ENCODE measurements at places on chromosomes 5 and 9. TPM values are rescaled to one million over a fixed set of nuclear protein-coding genes. Genes with fewer than 3 reads are reported as not detected.

The PDCD1LG2 gene
- total RNA-seq: 8.2 TPM

GRCh38 chr5:41264019-41264418, 50.7 kb upstream of the C6 start:
- DNase-seq: no peak

The DAPK1 gene
- total RNA-seq: 35.5 TPM

DNA sequence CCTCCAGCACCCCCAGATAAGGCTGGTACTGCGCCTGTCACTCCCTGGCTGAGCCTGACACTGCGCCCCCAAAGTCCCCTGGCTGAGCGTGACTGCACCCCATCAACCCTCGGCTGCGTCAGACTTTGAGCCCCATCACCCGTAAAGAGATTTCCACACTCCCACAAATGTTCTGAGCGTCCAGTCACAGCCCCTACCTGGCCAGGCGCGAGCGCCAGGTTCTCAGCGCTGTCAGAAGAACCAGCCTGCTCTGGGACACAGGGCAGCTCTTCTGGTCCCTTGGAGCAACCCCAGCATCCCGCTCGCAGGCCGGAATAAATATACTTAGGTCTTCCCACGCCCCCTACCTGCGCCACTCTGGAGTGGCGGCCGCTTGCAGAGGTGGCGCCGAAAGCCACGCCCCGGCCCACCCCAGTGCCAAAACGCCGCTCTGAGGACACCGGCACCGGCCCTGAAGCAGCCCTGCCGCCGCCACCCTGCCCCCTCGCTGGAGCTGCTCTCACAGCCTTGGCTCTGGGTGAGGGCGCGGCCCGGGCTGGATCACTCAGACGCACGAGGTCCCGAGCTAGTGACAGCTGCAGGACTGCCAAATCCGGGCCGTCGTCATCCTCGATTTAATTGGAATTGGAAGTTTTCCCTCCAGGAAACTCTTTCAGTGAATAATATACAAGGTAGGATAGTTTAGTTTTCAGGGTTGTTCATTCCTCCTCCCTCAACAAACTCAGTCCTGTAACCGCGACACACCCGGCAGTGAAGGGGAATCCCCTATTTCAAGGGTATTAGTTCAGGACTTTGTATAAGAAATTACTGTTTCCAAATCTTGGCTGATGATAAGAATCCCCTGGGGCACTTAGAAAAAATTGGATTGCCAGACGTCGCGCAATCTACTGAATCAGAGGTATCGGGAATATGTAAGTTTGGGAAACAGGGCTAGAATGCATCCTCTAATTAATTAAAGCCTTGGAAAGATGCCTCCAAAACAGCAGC, 1.2 kb upstream of the CEMIP2 start:
- peak; percentile 62 for DNase-seq

DNA sequence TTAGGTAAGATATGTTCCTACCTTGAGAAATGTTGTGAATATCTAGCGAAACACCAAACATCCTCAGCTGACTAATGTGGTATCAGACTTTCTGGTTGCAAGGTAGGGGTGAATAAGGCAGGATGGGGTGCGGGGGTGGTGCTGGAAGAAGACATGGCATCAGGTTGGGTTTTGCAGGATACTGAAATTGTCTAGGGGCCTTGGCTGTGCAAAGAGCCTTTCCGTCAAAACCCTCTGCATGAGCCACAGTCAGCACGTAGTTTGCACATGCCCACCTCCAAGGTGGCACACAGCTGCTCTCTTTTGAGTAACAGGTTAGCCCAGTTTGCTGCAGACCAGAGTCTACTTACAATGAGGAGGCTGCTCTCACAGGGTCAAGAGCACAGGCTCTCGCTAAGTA, 42.0 kb downstream of the SFXN1 start:
- no peak for DNase-seq

- DNase-seq: no peak
Observed at GRCh38 chr9:69895659-69896058, 75.0 kb downstream of the CFAP95 start.

DNA sequence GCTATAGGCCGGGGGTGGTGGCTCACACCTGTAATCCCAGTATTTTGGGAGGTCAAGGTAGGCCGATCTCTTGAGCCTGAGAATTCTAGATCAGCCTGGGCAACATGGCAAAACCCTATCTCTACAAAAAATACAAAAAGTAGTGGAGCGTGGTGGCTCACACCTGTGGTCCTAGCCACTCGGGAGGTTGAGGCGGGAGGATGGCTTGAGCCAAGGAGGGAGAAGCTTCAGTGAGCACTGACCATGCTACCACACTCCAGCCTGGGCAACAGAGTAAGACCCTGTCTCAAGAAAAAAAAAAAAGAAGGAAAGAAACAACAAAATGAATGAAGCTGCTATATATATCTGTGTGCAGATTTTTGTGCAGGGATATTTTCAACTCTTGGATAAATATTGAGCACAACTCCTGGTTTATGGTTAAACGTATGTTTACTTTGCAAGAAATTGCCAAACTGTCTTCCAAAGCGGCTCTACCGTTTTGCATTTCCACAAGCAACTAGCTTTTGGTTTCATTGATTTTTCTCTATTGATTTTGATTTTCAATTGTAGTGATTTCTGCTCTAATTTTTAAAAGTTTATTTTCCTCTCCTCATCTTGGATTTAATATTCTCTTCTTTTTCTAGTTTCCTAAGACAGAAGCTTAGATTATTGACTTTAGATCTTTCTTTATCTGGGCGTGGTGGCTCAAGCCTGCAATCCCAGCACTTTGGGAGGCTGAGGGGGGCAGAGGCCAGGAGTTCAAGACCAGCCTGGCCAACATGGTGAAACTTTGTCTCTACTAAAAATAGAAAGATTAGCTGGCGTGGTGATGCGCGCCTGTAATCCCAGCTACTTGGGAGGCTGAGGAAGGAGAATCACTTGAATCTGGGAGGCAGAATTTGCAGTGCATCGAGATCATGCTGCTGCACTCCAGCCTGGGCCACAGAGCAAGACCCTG, 49.2 kb downstream of the SPIN1 start:
- no peak for DNase-seq

DNA sequence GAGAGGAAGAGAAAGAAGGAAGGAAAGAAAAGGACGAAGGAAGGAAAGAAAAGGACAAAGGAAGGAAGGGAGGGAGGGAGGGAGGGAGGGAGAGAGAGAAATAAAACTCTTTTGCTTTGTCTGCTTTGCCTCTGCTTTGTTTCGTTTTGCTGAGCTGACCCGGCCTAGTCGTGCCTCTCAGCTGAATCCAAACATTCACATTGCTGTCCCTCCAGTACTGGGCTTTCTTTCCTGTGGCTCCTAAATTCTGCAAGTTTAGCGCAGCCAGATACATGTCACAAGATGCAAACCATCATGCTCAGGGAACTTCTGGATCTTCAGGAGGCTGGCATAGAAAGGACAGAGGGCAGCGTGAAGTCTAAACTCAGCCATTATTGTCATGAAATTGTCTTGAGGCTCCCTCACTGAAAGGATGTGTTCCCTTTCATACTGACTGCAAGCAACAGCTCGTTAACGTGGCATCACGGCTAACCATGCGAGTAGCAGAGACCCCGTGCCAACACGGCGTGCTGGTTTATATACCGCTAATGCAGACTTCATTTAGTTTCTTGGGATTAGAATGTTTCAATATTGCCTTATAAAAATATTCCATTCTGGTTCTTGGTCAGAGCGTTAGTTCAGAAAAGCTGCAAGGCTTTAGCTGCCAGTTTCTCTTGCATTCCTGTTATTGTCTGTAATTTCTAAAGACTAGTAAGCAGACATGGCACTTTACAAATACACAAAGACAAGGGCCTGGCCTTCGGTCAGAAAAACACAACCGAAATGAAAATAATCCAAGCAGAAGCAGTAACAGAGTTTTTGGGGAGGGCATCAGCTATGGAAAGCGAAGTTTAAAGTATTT, 94.2 kb downstream of the TMEM174 start:
- no peak for DNase-seq

- no peak for DNase-seq
Observed at GRCh38 chr9:134537951-134538641, 103.5 kb upstream of the COL5A1 start.

GRCh38 chr9:91158946-91159345, 202.8 kb downstream of the AUH start:
- no peak for DNase-seq

GRCh38 chr9:117448066-117448465, 33.2 kb upstream of the ASTN2 start:
- no peak for DNase-seq

- no peak for DNase-seq
Observed at GRCh38 chr9:127629468-127630081, 17.5 kb downstream of the STXBP1 start.

GRCh38 chr5:174045470-174046025, at the start of gene NSG2:
Gene NSG2, plus strand, starts transcription at chr5:174045706. Its CDS starts 1,050 bp downstream, at chr5:174046756.
- peak; percentile 37 for DNase-seq

The F12 gene
- total RNA-seq: 0.19 TPM

The PCDHA11 gene
- total RNA-seq: 0.05 TPM

GRCh38 chr9:70112981-70113380, 69.3 kb downstream of the MAMDC2 start:
- DNase-seq: no peak

The RNF183 gene
- total RNA-seq: 0.24 TPM

DNA sequence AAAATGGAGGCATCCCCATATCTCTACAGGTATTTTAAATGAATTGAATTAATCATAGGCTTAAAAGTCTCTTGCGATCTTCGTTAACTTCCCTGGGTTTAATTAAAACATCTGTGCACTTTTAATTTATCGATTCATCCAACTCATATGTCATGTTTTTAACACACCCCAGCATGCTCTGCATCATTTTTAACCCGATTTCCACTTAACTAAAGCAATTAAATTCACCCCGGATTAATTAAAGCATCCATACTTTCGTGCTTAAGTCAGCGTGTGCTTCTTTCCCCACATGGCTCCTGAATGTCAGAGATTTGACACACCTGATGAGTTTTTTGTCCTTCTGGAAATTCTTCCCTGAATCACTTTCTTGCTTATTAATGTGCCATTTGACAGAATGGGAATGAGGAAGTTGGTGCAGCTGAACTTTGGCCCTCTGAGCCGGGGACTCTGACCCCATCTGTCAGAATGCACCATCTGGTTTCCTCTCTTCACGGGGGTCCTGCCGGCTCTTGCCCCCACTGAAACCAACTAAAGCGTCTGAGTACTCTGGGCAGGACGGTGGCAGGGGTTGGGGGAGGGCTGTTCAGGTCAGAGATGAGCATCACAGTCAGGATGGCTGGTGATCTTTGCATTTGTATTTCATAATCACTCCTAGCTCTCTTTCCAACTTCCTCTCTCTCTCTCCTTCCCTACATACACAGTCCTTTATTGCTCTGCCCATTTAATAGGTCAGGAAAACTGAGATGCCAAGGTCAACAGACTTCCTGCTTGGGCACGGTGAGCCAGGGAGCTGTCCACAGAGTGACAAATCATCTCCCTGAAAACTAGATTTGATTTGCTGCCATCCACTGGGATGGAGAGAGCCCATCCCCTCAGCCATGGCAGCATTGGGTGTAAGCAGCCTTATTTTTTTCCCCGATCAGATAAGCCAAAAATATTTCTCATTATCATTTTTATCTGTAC, 180.3 kb upstream of the WWC1 start:
- DNase-seq: no peak

The NKD2 gene
- total RNA-seq: 5.1 TPM
